ENCODE measurements at places on chromosomes 11 and 22.

GRCh38 chr11:77698896-77699295 is 61.3 kb upstream of the CLNS1A start:
- DNase-seq: no peak

GRCh38 chr22:22085702-22086500 is 103.3 kb upstream of the TOP3B start:
- DNase-seq: no peak

DNA sequence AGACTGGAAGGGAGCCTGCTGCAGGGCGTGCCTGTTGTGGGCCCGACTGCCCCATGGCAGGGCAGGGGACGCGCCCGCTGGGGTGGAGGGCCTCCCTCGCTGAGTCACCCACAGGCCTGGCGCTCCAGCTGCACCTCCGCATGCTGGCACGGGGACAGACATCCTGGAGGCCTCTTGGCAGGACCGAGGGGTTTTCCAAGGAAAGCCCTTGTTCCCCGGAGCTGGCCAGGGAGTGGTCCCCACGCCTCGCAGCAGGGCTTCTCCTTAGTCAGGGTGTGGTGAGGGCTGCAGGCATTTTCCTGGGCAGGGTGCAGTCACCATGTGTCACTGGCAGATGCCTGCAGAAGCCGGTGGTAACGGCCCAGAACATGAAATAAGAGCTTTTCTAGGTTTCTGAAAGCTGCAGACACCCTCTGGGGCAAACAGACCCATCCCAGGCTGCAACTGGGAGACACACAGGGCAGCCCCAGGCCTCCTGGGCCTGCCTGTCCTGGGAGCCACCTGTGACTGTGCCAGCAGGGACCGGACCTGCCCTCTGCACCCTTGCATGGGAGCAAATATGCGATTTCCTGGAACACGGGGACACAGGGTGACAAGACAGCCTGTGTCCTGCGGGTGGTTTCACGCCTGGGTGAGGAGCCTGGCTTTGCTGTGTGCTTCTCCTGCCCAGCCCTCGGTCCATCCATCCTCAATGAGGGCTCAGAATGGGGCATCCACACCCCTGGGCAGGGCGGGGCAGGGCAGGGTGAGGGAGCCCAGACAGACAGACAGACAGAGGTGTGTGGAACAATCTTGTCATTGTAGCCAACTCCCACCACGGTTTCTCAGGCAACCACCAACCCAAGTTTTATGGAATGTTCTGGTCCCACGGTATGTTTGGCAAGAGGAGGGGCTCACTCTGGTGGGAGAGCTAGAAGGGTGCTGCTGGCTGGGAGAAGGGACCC is 43.2 kb upstream of the FADD start:
- no peak for DNase-seq

GRCh38 chr22:46749682-46750529 is 11.9 kb upstream of the CERK start:
- DNase-seq: peak; percentile 24

DNA sequence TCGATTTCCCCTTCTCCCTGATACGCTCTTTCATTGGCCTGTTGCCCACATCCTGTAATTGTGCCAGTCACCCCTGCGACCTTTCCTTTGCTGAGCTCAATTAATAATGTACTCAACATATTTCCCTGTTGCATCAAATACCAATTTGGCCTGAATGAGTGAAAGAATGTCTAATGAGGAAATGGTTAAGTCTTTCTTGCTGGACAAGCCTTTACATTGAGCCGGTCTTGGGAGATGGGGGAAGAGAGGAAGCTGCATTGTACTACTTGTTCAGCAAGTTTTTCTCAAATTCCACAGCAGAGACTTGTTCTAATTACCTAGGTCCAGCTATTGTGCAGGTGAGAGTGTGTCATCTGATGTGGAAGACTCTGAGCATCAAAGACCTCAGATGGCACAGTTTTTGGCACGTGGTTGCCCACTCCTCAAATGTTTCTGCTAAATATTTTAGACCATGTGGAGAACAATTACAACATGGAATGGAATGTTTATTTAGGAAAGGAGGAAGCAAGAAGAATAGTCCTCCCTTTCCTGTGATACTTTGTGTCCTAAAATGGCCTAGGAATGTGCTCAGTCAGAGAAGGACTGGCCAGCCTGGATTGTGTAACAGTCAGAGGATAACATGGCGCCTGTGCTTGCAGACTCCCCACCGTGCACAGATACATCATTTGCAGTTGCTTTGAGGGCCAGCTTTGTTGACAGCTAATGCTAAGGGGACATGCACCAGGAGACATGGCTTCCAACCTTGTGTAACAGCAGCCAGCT is 129.5 kb upstream of the E2F8 start:
- no peak for DNase-seq

DNA sequence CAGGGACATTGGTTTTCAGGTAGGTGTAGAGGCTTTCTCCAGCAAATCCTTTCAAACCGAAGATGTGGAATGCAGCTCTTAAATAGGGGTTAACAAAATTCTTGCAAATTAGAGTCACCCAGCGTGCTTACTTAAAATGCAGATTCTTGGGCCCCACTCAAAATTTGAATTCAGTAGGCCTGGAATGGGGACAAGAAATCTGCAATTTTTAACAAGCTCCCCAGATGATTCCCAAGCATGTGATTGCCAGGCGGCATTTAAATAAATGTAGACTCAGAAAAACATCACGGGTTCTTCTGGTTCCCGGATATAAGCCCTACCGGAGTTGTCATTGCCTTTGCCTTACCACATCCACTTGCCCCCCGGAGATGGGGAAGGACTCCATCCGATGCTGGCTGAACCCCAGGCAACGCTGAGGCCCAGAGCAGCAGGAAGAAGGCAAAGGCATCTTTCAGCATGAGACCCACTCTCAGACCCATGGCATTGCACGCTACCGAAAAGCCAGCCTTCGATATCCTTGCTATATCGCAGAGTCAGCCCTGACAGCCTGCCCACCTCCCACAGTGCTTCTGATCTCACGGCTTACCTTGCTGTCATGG is 134.2 kb downstream of the DSCAML1 start:
- no peak for DNase-seq

- no peak for DNase-seq
Observed at GRCh38 chr22:33823552-33823951, 96.7 kb downstream of the LARGE1 start.

- no peak for DNase-seq
Observed at GRCh38 chr22:36741204-36741793, 34.6 kb downstream of the IFT27 start.

DNA sequence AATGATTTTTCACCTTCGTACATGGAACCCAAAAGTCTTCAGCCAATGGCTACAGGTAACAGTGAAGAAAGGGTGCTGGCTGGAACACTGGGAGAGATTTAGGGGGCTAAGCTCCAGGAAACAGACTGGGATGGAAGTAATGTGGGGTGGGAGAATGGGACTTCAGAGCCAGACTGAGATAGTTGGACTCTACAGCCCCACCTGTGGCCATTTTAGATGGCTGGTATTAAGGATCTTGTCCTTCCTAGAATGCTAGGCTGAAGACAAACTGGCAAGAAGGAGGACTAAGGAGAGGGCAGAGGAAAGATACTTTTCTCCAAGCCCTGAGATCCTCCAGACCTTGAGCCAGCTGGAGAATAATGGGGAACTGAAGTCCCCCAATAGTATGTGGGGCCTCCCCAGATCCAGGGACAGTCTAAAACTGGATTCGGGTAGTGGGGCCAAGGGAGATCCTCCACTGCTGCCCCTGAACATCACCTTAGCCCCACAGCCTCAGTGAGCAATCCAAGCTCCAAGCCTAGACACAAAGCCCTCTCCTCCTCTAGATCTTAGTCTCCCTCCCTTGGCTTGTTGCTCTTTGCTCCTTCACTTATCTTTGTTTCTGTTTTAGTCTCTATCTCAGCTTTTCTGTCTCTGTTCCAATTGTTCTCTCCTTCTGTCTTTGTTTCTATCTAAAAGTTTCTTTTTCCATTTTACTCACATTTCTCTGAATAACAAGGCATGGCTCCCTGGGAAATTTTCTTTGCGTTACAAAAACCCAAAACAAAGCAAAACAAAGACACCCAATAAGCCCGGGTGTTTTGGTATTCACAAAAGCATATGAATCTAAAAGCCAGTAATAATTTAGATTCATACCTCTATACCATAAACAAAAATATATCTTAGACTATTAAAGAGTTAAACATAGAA is 16.2 kb upstream of the RRAS2 start:
- no peak for DNase-seq

All from CD4-positive, alpha-beta T cell treated with Interleukin-6 for 4 hours (primary cell).